MCF 10A (cell line): ENCODE measurements at places on chromosomes 2 and 18. TPM values are rescaled to one million over a fixed set of nuclear protein-coding genes. Genes with fewer than 3 reads are reported as not detected.

KLF7 gene
- total RNA-seq, result 40.1 and 51.8 TPM in 2 replicates

PROKR1 gene
- not detected in 2 replicates for total RNA-seq

FEV gene
- not detected in 2 replicates for total RNA-seq

WNT10A gene
- 0.44 TPM in 1 of 2 replicates, not detected in the other for total RNA-seq

TUBA4B gene
- not detected in 2 replicates for total RNA-seq

KIF1A gene
- not detected in 2 replicates for total RNA-seq

MARCHF4 gene
- total RNA-seq, result 0.17 and 0.33 TPM in 2 replicates

TMEM169 gene
- 0.25 and 0.35 TPM in 2 replicates for total RNA-seq

PCARE gene
- total RNA-seq, result not detected in 2 replicates
